CD4-positive, alpha-beta T cell treated with Interleukin-12 subunit alpha and Interleukin-12 subunit beta, for 1 hour (primary cell): ENCODE measurements at places on chromosomes 2 and 18.

DNA sequence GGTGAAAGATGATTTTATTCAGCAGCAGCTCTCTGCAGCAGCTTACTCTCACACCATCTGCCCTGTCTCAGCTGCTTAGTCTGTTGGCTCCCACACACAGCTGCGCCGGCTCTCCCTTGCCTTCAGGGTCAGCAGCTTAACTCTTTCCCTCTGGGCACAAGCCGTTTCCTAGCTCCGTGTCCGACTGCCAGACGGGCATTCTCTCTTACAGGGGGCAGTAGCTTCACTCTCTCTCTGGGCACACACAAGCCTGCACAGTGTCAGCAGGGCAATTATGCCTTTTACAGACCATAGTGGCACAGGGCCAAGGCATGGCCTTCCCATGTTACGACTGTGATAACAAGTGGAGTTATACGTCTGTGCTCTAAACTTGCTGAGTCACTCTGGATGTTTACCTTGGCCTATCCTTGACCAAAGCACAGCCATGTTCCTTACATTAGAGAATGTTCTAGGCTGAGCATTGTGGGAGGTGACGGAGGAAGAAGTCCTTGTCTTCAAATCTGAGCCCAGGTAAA is 31.7 kb downstream of the PCARE start:
- DNase-seq, result no peak

DNA sequence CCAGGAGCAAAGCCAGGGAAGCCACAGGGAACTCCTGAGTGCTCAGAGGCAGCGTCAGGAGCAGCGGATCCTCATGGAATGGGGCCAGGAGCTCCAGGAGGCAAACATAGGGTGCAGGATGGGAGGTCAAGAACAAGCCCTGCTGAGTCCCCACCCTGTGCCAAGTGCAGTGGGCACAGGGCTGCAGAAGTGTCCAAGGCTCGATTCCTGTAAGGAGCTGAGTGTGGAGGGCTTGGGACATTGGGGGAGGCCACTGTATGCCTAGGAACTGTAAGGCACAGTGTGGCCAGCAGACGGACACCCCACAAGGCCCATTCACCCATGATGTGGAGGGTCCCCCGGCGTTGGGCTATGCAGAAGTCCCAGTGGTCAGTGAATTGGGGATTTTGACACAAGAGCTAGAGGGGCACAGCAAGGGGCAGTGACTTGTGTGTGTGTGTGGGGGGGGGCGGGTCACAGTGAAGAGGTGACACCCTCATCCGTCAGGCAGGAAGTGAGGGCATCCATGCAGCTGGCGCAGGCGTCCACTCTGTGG is 55.6 kb downstream of the ACKR3 start:
- DNase-seq, result no peak

GRCh38 chr2:155895016-155895415 is 437.5 kb downstream of the NR4A2 start:
- no peak for DNase-seq

GRCh38 chr18:79520478-79521390 is 125.0 kb downstream of the NFATC1 start:
- DNase-seq, result no peak

- DNase-seq, result no peak
Observed at GRCh38 chr2:17166506-17166905, 351.7 kb downstream of the RAD51AP2 start.

DNA sequence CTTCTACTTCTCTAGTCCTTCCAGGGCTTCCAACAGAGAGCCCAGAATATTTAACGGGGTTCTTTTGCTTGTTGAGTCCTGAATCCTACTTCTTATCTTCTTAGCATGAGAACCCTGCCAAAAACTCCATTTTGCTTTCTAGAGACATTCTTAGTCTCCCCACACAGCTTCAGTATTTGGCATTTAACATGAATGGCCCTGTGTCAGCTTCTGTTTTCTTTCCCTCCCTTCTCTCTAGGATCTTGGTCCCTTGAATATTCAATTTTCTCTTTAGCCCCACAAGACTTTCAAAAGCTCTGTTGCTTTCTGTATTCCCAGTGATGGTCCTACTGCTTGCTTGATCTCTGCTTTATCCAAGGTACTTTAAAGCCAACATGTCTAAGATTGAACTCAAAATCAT is 89.5 kb downstream of the WDR7 start:
- DNase-seq, result no peak

DNA sequence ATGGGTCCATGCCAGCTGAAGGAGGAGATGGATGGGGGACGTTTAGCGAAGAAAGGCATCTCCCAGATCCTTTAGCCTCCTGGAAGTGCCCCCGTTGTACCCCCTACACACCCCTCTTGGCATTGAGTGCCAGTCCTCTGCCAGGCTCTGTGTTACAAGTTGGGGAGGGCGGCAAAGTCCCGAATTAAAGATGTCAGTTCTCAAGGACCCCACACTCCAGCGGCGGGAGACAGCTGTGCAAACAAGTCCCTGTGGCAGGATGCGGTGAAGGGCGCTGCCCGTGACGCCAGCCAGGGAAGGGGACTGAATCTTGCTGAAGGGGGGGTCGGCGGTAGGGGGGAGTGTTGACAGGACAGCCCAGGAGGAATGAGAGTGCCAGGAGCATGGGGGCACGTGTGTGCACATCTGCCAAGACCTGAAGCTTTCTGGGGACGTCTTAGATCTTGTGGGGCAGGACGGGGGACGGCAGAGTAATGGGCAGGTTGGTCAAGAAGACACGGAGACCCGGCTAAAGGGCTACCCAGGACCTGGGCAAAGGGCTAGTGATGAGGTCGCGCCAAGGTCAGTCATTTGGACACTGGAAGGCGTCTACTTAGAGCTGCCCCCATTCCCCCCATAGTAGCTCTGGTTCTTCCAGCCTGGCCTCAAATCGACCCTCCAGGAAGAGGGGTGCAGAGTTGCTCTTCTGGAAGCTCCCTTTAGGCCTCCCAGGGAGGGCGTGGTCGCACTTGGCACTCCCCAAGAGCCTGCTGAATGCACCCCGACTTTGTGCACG is 2.8 kb upstream of the CTDSP1 start:
- peak; percentile 81 for DNase-seq

DNA sequence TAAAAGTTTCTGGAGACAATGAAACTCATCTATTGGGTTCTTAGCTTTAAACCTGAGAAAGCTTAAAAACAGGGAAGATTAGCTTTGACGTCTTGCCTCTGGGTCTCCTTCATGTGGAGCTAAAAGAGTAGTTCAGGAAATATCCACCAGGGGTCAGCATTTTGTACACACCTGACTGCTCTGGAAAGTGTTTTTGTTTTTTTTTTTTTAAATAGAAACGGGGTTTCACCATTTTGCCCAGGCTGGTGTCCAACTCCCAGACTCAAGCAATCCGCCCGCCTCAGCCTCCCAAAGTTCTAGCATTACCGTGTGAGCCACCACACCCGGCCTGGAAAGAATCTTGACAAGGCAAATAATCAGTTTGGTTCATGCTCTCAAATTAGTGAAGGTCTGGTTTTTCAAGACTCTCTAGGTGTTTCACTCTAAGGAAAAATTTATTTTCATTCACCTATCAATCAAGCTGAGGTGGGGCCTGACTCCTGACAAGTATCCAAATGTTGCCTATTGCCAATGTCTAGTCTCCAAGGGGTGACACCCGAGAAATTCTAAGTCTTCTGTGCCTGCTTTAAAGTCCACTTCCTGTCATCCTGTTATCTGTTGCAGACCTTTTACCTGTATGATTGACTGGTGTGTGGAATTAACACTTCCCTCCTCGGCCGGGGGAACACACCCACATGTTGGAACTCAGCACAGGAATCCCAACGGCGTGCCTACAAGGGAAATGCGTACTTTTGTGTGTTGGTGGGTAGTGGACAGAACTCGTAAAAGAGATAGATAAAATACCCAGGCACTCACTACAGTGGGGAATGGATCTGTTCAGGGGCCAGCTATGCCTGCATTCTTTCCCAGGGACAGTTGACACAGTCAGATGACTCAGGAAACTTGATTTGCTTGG is 11.3 kb downstream of the IL1RN start:
- peak; percentile 86 for DNase-seq

DNA sequence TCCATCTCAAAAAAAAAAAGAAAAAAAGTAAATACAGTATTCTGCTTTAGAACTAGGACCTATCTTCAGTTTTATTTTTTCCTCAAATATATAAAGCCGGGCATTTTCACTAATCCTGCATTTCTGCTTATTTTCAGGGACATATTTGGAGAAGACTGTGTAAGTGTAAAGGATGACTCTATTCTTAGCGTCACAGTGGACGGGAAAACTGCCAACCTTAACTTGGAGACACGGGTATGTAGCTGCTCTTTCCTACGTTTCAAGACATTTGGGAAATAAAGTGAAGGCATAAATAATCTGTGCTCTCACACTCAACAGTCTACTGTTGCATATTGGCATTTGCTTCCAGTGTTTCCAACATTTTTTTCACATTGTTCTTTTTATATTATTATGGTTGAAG is 3.1 kb upstream of the IAH1 start:
- DNase-seq, result no peak

DNA sequence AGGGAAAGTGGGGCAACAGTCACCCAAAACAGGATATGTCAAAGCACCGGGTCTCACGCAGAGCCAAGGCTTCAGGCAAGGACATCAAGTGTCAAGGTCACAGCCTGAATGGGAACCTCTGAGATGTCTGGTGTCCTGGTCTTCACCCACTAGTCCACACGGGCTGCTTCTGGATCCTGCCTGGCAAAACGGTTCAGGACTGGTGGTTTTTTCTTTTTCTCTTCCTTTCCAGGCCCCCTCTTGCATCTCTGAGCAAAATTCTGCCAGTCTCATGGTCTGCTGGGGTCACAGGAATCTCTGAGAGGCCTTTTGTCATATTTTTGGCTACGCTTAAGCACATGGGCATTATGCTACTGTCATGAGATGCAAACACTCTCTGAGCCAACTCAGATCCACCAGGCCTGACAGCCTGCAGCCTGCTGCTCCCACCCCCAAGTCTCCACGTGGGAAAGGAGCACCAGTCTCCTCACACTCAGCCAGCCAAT is 518.2 kb upstream of the ZEB2 start:
- DNase-seq, result no peak

- DNase-seq, result no peak
Observed at GRCh38 chr2:240460781-240461431, 25.4 kb downstream of the GPC1 start.

DNA sequence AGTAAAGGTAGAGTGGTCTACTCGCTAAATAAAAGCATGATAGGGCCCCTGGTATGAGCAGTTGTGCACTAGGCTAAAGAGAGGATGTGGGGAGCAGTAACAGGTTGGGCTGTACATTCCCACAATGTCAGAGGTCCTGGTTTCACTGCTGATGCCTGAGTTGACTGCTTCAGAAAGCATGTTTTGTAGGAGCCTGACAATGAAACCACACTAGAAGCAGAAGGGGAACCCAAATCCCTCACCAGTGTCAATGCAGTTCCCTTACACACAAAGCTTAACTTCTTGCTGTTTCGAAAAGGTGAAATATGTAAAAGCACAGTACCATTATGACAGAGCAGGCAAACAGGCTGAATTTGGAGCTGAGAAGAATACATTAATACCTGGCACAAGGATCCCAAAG is 291.7 kb upstream of the KYNU start:
- DNase-seq, result no peak

- DNase-seq, result no peak
Observed at GRCh38 chr2:26899500-26900164, 51.7 kb downstream of the DPYSL5 start.

DNA sequence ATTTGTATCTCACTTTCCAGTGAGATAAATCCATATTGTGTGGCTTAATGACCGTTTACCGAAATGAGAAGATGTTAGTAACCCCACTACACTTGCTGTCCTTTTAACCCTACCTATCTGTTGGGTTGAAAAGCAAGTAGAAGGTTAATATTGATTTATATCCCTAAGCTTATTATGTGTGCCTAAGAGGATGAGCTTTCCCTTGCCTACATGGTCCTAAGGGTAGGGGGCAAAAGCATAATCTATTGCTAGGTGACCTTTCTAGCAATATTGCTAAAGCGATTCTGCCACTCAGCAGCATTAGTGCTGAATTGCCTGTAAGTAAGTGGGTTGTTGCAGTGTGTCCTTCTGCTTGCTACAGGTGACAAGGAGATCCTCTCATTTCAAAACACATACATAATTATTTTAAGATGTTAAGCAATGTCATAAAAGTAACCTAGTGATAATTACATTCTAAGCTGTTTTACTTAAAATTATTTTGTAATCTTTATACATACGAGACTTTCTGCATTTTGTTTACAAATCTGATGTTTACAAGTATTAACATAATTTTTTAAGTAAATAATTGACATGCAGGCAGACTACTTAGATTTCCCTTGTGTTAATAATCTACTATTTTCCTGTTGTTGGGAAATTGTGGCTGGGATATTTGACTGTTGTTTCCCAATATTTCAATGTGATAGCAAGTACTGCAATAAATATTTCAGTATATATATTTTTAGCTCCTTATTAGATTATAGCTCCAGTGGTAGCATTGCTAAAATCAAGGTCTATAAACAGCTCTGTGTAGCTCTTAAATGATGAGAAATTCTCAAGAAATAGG is 49.1 kb upstream of the CABYR start:
- DNase-seq, result no peak

- DNase-seq, result no peak
Observed at GRCh38 chr2:237208373-237209260, 122.9 kb downstream of the COPS8 start.

GRCh38 chr18:1078301-1078700 is 173.6 kb downstream of the ADCYAP1 start:
- DNase-seq, result no peak

DNA sequence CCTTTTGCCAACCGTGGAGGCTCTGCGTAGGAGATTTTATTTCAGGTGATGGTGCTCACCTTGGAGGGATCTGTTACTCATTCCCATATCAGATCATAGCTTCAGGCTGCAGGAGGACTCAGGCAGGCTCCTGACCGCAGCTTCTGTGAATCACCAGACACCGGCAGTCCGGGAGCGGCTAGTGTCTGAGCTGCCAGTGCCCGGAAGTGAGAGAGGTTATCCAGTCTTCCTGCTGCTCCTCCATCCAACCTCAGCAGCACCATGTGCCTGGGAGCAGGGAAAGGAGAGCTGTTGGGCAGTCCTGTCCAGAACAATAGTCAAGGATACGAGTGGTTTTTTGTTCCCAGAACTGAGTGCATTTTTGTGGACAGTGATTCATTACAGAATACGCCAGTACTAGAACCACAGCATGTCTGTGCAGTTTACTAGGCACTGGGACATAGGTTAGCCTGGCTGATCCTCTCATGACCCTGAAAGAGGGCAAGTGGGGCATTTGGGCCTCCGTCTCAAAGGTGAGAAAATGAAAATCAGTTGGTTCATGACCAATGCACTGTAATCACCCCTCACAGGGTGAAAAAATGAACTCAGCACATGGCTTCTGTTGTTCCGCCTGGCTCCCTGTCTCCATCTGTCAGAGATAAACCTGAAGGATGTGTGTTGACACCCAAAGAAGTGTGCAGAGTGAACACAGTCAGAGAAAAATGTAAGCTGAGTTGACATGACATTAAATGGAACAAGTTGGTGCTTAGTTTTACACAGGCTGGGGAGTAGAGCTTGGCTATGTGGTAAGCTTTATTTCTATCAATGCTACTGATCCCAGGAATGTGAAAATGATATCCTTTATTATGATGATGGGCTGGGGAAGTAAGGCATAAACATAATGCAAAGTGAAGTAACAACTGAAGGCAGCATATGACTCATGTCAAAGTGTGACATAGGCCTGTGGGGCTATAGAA is 12.2 kb downstream of the FHOD3 start:
- no peak for DNase-seq
